ENCODE measurements at places on chromosomes 1 and 21.

DNA sequence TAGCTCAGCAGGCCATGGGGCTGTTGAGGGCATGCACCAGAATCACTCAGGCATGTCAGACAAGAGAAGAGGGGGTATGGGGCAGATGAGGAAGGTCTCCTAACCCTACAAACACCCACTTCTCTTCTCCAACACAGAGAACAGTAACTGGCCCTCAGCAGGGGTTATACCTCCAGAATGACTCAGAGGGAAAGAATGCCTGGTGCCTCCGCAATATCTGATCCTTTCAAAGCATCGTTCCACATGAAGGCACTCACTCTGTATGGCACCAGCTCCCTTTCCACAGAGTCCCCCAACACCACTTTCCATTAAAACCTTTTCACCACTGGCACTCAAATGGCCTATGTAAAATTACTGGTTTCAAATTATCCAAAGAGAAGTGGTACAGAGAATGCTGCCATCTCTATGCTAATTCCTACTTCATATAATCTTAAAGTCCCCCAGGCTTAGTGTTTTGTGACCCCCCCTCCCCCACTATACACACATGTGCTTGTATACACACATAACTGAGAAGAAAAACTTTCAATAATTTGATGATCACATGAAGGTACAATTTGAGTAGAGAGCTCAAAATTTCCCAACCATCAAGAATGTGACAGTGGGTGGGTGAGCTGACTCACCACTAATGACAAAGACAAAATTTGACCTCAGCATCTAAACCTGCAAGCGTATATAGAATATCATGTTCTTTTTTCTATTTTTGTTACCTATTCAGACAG lies 91.5 kb downstream of the SIPA1L2 start:
- DNase-seq, result no peak

- no peak for DNase-seq
Measured at GRCh38 chr1:178726087-178726517, 1.1 kb downstream of the RALGPS2 start.

DNA sequence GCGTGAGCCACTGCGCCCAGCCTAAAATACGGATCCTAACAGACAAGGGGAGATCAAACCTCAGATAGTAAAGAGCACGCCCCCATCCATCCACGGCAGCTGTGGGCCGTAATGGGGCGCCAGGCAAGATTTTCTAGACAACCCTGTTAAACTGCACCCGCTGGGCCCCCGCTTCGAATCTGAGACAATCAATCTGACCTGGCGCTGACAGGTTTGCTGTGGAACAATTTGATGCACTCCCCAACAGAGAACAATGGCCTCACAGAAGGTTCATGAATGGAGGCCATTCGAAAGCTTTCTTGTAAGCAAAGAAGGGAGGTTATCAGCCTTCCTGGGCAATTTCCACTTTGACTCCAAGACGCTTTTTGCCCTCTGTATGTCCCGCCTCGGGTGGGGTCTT lies 30.5 kb downstream of the CLSTN1 start:
- no peak for DNase-seq

GRCh38 chr1:168565825-168566224 lies 10.6 kb upstream of the XCL1 start:
- no peak for DNase-seq

DNA sequence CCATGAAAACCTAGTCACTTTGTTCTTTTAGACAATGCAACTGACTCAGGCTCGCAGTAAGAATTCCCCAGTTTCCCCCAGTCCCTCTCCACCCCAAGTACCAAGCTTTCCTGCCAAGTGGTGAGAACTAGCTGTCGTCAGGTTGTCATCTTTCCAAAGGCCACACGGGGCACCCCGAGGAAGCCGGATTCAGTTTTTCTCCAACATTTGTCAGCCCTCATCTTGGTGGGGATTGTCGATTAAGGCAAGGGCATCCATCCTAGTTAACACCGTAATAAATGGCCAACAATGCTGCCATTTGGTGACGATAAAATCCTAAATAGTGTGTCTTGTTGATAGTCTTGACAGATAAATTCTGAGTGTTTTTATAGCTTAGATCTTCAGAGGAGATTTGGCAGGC lies 55.9 kb upstream of the PROX1 start:
- no peak for DNase-seq

DNA sequence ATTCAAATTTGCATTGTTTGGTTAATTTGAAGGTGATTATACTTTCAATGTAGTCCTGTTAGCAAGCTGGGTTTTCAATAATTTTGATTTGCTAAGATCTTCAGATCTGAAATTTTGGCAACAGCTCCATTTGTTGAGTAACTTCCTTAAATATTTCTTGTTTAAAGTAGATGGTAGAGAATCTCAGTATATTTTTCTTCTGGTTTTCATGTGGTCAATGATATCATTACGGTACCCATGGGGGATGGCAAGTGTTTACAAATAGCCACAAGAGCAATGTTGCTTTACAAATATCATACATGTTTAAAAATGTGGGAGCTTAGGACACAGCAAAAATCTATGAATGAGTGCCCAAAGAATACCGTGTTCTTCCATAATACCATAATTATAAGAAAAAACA lies 175.9 kb downstream of the IFI44 start:
- DNase-seq, result no peak

DNA sequence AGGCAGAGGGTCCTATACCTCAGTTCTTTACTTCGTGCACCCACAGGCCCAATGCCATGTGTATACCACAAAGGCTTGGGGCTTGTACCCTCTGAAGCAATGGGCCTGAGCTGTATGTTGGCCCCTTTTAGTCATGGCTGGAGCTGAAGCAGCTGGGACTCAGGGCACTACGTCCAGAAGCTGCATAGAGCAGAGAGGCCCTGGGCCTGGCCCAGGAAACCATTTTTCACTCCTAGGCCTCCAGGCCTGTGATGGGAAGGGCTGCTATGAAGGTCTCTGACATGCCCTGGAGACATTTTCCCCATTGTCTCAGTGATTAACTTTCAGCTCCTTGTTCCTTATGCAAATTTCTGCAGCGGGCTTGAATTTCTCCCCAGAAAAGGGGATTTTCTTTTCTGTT lies 48.1 kb upstream of the VTCN1 start:
- no peak for DNase-seq

- no peak for DNase-seq
Measured at GRCh38 chr21:41216486-41216885, 48.5 kb downstream of the BACE2 start.

- DNase-seq, result no peak
Measured at GRCh38 chr1:74508449-74508848, 4.0 kb downstream of the LRRC53 start.

GRCh38 chr1:30277911-30278310 lies 445.5 kb downstream of the MATN1 start:
- no peak for DNase-seq
